ENCODE measurements at places on chromosomes 4 and X.

DNA sequence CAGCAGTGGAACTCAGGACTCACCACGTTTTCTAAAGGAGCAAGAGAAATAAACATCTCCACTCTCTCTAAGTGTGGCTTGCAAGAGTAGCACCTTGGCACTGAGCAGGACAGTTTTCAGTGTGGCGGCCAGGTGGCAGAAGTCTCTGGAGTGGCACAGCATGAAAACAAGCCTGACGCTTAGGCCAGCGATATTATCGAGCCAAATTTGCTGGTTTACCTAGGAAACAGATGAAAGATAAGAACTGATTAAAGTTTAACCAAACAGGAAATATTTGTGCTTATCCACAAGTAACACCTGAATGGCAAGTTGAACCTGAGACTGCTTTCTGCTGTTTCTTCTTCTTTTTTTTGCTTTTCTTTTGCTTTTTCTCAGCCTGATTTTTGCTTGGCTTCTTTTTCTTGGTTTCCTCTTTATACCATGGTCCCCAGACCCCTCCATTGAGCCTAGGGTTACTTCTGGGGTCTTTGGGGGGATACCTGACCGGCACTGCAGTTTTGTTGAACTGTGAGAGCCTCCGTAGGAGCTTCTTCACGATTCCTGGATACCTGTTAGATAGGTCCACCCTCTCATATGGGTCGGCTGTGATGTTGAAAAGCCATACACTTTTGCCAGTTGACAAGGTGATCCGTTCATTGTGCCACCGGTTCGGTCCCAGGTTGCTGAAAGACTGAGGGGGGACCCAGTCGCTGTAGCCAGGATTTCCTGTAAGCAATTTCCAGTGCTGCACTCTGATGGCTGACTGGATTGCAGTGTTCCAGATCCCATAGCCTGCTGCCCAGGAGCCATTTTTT lies 77.3 kb downstream of the ARSJ start:
- peak; percentile 82 for DNase-seq

- no peak for DNase-seq
Observed at GRCh38 chr4:41814565-41814964, 66.0 kb upstream of the PHOX2B start.

GRCh38 chr4:7910952-7911578 lies 28.6 kb downstream of the AFAP1 start:
- no peak for DNase-seq

DNA sequence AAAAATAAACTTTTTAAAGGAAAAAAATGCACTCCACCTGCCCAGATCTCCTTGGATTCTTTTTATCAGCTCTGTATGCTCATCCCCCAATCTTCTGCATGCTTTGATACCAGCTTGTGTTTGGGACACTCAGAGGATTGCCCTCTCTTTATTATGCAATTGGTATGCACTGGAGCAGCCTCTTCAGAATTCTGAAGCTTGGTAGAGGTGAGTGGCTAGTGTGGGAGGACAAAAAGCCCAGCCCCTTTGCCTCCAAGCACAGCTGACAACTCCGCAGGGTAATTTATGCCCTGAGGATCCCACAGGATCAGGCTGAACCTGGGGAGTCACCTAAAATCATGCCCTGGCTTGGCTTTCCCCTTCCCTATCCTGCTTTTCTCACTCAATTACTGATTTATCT lies 16.7 kb downstream of the IL21 start:
- no peak for DNase-seq

GRCh38 chrX:2955281-2955680 lies 26.1 kb upstream of the ARSD start:
- no peak for DNase-seq

DNA sequence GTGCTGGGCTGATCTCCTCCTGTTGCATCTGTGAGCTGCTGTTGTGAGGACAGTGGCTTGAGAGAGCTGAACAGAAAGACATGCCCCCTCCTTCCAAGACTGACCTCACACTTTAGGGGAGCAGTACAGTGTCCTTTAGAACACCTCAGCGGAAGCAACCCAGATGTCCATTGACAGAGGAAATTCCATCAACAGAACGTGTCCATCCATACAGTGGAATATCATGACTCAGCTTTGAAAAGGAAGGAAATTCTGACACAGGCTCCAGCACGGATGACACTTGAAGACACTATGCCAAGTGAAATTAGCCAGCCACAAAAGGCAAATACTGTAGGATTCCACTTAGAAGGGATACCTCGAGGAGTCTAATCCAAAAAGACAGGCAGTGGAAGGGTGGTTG lies 103.5 kb downstream of the GPR143 start:
- no peak for DNase-seq

DNA sequence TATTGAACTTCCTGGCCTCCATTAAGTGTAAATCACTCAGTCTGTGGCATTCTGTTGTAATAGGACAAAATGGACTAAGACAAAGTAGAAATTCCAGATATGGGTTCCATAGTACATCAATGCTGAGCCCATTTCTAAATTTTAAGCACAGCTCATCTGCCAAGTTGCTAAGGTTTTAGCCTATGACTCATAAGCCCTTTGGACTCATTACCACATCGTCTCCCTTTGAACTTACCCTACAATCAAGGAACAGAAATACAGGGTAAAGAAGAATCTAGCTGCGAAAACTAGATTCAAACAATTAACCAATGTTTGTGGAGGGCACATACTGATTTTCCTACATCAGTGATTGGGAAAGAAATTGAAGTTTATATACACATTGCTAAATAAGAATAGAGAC lies 31.8 kb downstream of the NAA11 start:
- DNase-seq = no peak

- DNase-seq = no peak
Observed at GRCh38 chr4:9812501-9813340, 31.3 kb downstream of the DRD5 start.

- no peak for DNase-seq
Observed at GRCh38 chr4:174696657-174697056, 132.4 kb downstream of the GLRA3 start.

Measured in cerebellum (tissue), 4 donors.